ENCODE measurements at places on chromosomes 2 and 18. TPM values are rescaled to one million over a fixed set of nuclear protein-coding genes. Genes with fewer than 3 reads are reported as not detected.

DNA sequence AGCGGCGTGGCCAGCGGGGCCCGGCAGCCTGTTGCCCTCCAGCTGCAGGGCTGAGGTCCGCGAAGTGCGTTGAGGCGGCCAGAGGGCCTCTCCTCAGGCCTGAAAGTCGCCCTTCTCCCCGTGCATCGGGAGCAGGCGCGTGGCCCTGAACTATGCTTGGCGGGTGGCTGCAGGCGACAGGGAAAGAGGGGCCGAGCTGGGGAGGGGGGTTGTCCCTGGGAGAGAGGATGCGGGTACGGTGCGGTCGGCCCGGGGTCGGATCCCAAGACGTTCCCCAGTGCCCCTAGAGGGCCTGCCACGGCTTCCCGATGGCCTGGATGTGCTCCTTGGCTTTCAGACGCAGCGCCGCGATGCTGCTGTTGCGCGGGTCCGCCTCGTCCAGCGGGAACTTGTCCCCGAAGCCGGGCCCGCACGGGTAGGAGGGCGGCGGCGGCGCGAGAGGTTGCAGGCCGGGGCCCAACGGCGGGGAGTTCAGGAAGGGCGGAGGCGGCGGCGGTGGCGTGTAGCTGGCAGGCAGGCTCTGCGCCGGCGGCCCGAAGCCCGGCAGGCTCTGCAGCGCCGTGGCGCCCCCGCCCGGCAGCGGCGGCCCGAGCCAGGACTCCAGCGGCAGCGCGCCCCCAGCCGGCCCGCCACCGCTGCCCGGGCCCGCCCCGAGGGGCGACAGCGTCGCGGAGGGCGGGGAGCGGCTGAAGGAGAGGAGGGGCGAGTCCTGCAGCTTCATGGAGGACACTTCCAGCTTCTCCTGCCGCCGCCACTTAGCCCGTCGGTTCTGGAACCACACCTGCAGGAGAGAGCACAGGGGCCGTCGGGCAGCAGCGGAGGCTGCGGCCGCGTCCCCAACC is 4.3 kb downstream of the RAX start:
- no peak for DNase-seq
- H3K27me3 ChIP-seq = peaks cover 42% of the 10 kb centered on the region
- H3K36me3 ChIP-seq = no peaks in the 10 kb centered on the region
- peak overlapping the region; percentile 84 for H3K4me3 ChIP-seq

DNA sequence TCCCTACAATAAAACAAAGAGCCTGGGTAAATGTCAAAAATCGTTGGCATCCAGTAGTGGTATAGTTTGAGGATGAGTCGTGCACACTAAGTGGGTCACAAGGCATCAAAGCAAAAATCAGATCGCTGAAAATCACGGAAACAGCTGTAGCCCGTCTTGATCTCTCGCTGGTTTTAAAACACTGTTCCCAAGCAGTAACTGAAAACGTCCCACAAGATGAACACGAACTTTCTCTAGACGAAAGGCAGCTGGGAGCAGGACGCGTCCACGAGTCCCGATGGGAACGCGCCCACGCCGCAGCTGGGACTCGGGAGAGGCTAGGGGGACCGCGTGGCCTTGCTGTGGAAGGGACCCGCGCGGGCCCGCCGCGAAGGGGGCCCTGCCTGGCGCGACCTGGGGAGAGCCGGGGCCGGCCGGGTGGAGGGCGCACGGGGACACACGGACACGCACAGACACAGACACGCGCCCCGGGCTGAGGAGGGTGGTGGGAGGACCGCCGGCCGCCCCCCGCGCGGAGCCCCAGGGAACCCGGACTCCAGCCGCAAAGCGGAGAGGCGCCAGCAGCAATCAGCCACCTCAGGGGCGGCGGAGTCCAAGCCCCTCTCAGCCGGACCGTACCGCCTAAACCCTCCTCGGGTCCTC is 651 bp downstream of the STK17B start:
- peaks cover 33% of the 10 kb centered on the region for H3K4me1 ChIP-seq
- H3K27ac ChIP-seq = peak overlapping the region; percentile 94
- H3K36me3 ChIP-seq = peaks cover 21% of the 10 kb centered on the region
- H3K4me3 ChIP-seq = peak overlapping the region; percentile 95
- peak; percentile 80 for DNase-seq

DNA sequence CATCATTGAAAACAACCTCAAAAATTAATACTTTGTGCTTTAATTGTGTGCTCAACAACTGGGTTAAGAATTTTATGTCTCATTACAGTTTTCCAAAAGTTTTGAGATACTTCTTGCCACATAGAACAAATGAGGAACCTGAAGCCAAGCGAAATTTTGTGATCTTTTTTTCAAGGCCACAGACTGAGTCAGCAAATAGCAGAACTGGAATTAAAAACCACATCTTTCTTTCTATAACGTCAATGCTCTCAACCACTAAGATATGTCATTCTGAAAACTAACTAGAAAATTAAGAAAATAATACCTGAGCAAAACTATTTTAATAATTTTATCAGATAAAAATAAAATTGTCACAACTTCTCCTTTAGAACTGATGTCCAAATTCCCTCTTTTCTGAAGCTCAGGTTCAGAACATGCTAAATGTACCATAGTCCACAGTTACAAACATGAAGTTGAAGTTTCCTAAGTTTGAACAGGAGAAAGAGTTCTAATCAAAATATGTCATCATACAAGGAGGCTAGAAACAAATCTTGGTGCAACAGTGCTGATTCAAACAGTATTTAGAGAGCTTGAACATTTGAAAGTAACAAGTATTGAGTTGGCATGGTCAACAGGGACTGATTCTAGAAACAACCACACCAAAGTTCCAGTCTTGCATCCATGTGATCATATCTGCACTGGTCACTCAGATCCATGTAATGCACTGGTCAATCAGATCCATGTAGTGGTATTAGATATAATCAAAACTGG is 27.6 kb upstream of the CALCRL start:
- H3K27me3 ChIP-seq = no peaks in the 10 kb centered on the region
- DNase-seq = no peak
- H3K4me3 ChIP-seq = no peak overlapping the region
- H3K36me3 ChIP-seq = no peaks in the 10 kb centered on the region
- H3K4me1 ChIP-seq = no peaks in the 10 kb centered on the region

- peaks cover 9% of the 10 kb centered on the region for H3K4me1 ChIP-seq
- H3K27ac ChIP-seq = no peak overlapping the region
- peaks cover 76% of the 10 kb centered on the region for H3K27me3 ChIP-seq
- H3K36me3 ChIP-seq = no peaks in the 10 kb centered on the region
- H3K4me3 ChIP-seq = peak overlapping the region; percentile 65
These were observed 11.1 kb upstream of the SATB2 start for GRCh38 chr2:199468561-199469513.

DNA sequence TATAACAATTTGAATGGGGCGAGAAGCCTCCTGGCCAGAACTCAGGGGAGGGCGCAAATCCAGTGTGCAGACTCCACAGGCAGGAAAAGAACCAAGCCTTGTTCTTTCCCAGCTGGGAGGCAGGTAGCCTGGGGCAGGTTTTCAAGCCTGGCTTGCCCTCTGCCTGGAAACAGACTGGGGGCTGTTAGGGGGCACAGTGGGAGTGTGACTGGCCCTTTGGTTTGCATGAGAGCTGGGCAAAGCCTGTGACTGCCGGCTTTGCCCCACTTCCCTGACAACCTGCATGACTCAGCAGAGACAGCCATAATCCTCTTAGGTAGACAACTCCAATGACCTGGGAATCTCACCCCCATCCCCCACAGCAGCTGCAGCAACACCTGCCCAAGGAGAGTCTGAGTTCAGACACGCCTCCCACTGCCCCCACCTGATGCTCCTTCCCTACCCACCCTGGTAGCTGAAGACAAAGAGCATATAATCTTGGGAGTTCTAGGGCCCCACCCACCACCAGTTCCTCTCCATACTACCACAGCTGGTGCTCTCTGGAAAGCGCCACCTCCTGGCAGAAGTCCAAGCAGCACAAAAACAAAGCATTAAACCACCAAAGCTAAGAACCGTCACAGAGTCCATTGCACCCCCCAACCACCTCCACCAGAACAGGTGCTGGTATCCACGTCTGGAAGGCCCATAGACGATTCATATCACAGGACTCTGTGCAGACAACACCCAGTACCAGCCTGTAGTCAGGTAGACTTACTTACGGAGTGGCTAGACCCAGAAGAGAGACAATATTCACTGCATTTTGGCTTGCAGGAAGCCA is 402.5 kb downstream of the STK39 start:
- H3K27ac ChIP-seq = no peak overlapping the region
- H3K27me3 ChIP-seq = peaks cover 35% of the 10 kb centered on the region
- no peaks in the 10 kb centered on the region for H3K36me3 ChIP-seq

DNA sequence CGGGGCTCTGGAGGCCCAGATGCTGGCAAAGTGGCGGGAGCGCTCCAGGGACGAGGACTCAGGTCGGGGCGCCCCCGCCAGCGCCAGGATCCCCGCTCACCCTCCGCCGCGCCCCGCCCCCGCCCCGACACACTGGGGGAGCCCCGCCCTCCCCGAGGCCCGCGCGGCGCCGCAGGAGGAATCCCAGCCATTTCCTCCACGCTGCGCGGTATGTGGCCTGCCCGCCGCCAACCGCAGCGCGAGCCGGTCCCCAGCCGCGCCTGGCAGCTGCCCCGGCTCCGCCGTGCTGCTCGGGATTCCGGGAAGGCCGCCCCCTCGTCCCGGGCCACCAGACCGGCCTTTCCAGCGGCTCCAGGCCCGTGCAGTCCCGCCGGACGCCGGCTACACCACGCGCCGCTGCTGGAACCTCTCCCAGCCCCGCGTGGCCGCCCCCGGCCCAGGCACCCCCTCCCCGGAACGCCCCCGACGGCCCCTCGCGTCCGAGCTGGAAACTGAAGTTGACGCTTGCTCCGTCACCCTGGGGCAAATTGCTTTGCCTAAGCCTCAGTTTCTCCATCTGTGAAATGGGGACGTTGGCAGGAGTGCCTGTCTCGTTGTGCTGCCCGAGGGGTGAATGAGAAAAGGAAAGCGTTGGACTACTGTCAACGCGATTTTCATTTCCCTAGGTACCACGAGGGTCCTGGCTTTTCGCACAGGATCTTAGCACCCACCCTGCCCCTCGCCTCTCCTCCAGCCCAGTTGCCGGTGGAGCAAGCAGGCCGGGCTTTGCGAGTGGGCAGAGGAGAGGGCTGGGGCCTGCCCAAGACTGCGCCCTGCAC is 53.6 kb downstream of the PKDCC start:
- DNase-seq = peak; percentile 74
- H3K27ac ChIP-seq = no peak overlapping the region
- peaks cover 41% of the 10 kb centered on the region for H3K4me1 ChIP-seq
- H3K36me3 ChIP-seq = peaks cover 2% of the 10 kb centered on the region
- H3K27me3 ChIP-seq = no peaks in the 10 kb centered on the region

DNA sequence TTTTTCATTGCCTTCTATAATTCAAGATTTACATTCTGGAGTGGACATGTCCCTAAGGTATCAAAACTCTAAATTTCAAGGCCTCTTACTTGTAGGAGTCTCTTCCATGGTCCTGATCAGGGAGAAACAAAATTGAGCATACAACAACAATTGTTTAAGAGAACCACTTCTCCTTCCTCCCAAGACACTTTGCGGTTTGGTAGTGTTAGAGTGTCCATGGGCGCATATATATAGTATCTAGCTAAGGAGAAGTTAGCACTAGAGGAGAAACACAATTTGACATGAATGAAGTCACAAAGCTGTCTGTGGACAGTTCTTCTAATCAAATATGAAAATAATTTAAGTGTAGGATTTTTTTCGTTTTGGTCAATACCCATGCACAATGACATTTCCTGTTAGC is 349.1 kb upstream of the MAP2 start:
- no peak overlapping the region for H3K27ac ChIP-seq
- H3K4me1 ChIP-seq = no peaks in the 10 kb centered on the region
- no peaks in the 10 kb centered on the region for H3K36me3 ChIP-seq
- DNase-seq = no peak
- H3K4me3 ChIP-seq = no peak overlapping the region
- no peaks in the 10 kb centered on the region for H3K27me3 ChIP-seq

DNA sequence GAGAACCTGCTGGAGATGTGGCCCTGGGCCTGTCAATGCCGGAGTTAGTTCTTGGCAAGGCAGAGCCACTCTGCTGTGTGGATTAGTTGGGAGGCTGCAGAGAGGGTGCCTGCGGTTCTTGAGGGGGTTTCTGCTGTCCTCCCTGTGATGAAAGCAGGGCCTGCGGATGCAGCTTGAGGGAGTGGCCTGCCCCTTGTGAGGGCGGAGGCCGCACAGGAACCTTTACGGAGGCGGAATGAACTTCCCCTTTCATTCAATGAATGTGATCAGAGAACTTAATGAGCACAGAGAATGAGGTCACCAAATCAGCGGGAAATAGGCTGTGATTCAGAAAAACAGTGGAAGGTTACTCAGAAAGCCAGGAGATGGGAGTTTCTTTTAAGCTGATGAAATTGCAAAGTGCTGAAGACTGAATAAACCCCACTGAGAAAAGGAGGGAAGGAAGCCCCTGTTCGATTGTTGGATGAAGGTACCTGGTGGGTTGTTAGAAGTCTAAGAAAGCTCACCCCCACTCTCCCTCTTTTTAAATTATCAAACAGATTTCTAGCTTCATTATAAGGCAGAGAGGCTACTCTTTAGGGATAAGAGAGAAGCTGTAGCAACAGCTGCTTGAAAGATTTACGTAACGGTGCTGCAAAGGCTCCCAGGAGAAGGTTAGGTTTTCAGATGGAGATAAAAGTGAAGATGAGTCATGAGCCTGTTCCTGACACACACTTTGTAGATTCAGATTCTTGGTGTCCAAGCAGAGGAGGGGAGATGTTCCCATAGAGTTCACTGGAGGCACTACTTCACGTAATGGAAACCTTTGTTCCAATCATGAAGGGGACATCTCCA is 47.4 kb downstream of the VWA3B start:
- no peak overlapping the region for H3K4me3 ChIP-seq
- no peak overlapping the region for H3K27ac ChIP-seq
- H3K27me3 ChIP-seq = peaks cover 6% of the 10 kb centered on the region
- peak; percentile 6 for DNase-seq
- H3K36me3 ChIP-seq = no peaks in the 10 kb centered on the region
- H3K4me1 ChIP-seq = peaks cover 6% of the 10 kb centered on the region

DNA sequence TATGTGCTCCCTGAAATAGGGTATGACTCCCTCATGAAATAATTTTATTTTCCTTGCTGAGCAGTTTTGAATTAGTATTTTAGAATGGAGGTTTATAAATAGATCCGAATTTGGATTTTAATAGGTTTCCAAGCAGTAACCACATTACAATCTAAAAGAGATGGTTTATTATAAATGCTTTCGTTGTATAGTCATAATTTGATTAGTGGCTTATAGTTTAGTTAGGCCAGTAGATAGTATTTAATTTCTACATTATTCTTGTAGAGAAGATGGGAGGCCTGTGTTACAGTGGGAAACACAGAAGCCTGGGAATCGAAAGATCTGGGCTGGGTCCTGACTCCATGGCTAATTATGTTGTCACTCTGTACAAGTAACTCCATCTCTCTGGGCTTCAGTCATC is 6.7 kb downstream of the CAB39 start:
- peaks cover 17% of the 10 kb centered on the region for H3K36me3 ChIP-seq
- DNase-seq = no peak

DNA sequence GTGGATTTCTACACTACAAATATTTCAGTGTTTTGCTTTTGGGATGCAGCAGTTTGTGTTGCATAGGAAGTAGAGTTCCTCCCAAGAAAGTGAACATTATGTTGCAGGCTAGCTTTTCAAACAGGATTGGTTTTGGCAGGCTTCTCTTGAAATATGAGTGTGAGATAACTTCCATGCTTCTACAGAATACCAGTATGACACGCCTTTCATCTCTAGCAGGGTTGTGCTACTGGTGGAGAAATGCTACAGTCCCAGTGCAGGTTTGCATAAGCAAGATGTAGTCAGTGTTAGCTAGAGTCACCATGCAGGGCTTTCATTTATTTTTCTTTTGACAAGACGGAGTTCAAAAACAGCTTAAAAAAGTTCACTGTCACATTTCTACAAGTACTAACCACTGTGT is 17.1 kb upstream of the CAVIN2 start:
- H3K27ac ChIP-seq = no peak overlapping the region
- H3K36me3 ChIP-seq = no peaks in the 10 kb centered on the region
- H3K4me3 ChIP-seq = no peak overlapping the region

Gene PROKR1
- total RNA-seq = not detected

Gene DCC
- not detected for total RNA-seq

Gene COL4A4
- total RNA-seq = 0.10 TPM

Gene GAREM1
- total RNA-seq = 0.42 TPM

Gene TMEM163
- not detected for total RNA-seq

Gene TNS1
- total RNA-seq = 0.47 TPM

Gene MAPK4
- total RNA-seq = not detected
